Activated B cell treated with CpG ODN at 0.5 μM for 24 hours (primary cell): ENCODE measurements at places on chromosomes 16 and 17.

DNA sequence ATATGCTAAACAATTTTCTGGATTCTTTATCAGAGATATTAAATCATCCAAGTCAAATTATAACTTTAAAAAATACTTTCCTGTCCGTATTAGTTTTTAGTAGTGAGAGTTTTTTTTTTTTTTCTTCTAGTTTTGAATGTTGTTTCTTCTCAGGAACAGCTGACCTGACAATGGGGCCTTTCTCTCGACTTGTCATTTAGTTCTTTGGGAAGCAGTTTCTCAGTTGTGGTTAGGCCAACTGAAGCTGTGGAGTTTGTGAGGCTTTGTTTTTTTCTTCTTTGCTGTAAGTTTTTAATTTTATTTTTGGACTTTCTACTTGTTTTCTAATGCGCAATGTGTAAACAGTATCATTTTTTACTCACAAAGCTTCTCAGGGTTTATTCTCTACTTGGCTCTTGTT is 140.8 kb downstream of the FTO start:
- H3K4me3 ChIP-seq = no peak overlapping the region
- peaks cover 38% of the 10 kb centered on the region for H3K36me3 ChIP-seq
- H3K4me1 ChIP-seq = peaks cover 24% of the 10 kb centered on the region
- no peak overlapping the region for H3K27ac ChIP-seq

DNA sequence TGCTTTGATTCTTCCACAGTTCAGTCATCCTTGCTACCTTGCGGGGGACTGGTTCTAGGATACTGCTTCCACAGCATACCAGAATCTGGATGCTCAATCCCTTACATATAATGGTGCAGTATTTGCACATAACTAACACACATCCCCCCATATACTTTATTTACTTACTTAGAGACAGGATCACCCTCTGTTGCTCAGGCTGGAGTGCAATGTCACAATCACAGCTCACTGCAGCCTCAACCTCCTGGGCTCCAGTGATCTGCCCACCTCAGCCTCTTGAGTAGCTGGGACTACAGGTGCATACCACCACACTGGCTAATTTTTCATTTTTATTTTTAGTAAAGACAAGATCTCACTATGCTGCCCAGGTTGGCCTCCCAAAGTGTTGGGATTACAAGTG is 112.2 kb downstream of the GOSR1 start:
- H3K36me3 ChIP-seq = no peaks in the 10 kb centered on the region
- H3K27me3 ChIP-seq = no peaks in the 10 kb centered on the region
- no peak overlapping the region for H3K27ac ChIP-seq

DNA sequence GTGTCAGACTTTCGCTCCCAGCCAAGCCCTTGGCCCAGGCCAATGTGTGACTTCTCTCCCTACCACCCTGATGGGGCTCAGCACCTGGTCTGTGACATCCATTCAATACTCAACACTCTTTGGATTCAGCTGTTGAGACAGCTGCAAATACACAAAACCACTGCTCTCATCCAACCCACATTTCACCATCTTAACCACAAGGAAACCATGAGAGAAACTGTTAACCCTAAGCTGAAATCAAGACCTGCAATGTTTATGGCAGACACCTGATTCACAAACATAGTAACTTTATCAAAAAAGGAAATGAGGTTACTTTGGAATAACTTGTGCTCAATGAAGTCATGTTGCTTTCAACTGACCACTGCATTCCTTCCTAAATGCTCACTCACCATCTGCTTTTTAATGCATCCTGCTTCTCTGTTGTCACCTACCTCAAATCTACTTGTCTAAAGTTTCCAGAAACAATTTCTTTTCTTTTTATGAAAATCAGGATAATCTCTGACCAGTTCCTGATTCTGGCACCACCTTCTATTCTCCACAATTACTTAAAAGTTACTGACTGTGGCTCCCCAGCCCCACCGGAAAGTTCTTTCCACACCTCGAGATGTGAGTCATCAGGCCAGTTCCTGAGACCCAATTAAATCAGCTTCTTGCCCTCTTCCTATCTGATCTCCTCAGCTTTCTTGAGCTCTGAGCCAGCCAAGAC is 88.2 kb downstream of the NOG start:
- H3K4me3 ChIP-seq = no peak overlapping the region
- peaks cover 42% of the 10 kb centered on the region for H3K27me3 ChIP-seq
- H3K4me1 ChIP-seq = peaks cover 9% of the 10 kb centered on the region
- H3K27ac ChIP-seq = no peak overlapping the region
- H3K36me3 ChIP-seq = no peaks in the 10 kb centered on the region
- no peak for DNase-seq

GRCh38 chr17:72392056-72393010 is 271.5 kb downstream of the SOX9 start:
- DNase-seq = no peak
- H3K36me3 ChIP-seq = no peaks in the 10 kb centered on the region
- H3K4me3 ChIP-seq = no peak overlapping the region
- H3K27me3 ChIP-seq = no peaks in the 10 kb centered on the region
- peaks cover 4% of the 10 kb centered on the region for H3K4me1 ChIP-seq

- DNase-seq = no peak
- H3K4me1 ChIP-seq = peaks cover 3% of the 10 kb centered on the region
- no peak overlapping the region for H3K27ac ChIP-seq
- H3K36me3 ChIP-seq = no peaks in the 10 kb centered on the region
- no peak overlapping the region for H3K4me3 ChIP-seq
- no peaks in the 10 kb centered on the region for H3K27me3 ChIP-seq
Observed at GRCh38 chr17:75096082-75096625, 8.4 kb downstream of the SLC16A5 start.

GRCh38 chr17:45995627-45996270 is 3.3 kb upstream of the STH start:
- H3K27ac ChIP-seq = no peak overlapping the region
- H3K4me1 ChIP-seq = no peaks in the 10 kb centered on the region
- H3K27me3 ChIP-seq = no peaks in the 10 kb centered on the region
- no peaks in the 10 kb centered on the region for H3K36me3 ChIP-seq
- DNase-seq = no peak

DNA sequence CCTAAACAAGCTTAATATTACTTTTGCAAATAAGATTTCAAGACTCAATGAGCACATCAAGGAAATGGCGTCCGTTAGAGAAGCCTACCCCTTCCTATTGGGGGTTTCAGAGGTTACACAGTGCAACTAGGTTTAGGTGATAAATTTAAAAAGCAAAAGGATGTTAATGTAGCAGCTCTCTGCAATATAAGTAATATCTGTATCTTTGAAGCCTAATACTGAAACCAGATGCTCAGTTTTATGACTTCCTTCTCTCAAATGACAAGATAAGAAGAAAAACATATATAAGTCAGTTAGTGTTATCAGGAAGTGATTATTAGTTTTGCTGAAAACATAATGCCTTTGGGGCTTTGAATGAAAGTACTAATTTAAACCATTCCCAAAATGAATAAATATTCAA is 54.3 kb upstream of the MED13 start:
- peaks cover 7% of the 10 kb centered on the region for H3K4me1 ChIP-seq
- no peak overlapping the region for H3K27ac ChIP-seq
- no peak for DNase-seq
- H3K36me3 ChIP-seq = no peaks in the 10 kb centered on the region
- H3K4me3 ChIP-seq = no peak overlapping the region
- H3K27me3 ChIP-seq = peaks cover 6% of the 10 kb centered on the region

- no peaks in the 10 kb centered on the region for H3K4me1 ChIP-seq
- H3K27me3 ChIP-seq = no peaks in the 10 kb centered on the region
- H3K4me3 ChIP-seq = no peak overlapping the region
- DNase-seq = no peak
- H3K36me3 ChIP-seq = peaks cover 86% of the 10 kb centered on the region
Observed at GRCh38 chr17:19909139-19909538, 41.4 kb upstream of the ULK2 start.

- peaks cover 36% of the 10 kb centered on the region for H3K4me1 ChIP-seq
- H3K36me3 ChIP-seq = no peaks in the 10 kb centered on the region
- H3K27me3 ChIP-seq = peaks cover 1% of the 10 kb centered on the region
- DNase-seq = no peak
- H3K4me3 ChIP-seq = no peak overlapping the region
- no peak overlapping the region for H3K27ac ChIP-seq
Observed at GRCh38 chr17:63910096-63910495, 962 bp downstream of the CSHL1 start.

DNA sequence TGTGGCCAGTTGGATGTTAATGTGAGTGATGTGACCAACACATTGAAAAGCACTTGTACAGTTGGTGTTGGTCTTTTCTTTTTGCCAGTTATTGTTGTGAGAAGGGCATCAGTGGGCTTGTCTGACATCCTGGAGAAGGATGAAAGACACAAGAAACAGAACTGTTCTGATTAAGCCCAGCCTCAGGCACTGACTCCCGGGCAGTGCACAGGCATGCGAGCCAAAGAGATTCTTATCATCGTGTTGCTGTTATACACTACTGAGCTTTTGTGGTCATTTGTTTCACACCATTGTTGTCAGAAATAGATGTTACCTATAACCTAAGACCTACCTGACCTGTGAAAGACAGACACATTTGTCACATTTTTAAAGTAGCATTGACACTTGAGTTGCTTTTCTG is 236.8 kb upstream of the CA10 start:
- H3K36me3 ChIP-seq = no peaks in the 10 kb centered on the region
- H3K27me3 ChIP-seq = no peaks in the 10 kb centered on the region
- no peak for DNase-seq
- H3K27ac ChIP-seq = no peak overlapping the region
- H3K4me1 ChIP-seq = no peaks in the 10 kb centered on the region

GRCh38 chr16:84237994-84238750 is 1.6 kb downstream of the KCNG4 start:
- H3K4me3 ChIP-seq = no peak overlapping the region
- peaks cover 29% of the 10 kb centered on the region for H3K27me3 ChIP-seq
- no peak for DNase-seq
- H3K4me1 ChIP-seq = no peaks in the 10 kb centered on the region

DNA sequence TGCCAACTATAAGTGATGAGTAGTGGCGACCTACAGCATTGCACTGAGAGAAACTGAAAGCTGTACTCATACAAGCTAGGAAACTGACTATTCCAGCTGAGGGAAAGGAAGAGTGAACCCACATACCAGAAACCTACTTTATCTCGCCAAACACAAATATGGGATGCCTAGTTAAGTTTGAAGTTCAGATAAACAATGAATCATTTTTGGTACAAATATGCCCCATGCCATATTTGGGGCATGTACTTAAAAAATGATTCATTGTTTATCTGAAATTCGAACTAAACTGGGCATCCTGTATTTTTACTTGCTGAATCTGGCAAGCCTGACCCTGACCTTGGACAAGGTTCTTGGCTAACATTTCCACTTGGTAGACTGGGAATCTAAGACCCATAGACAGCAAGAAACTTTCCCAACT is 527.8 kb upstream of the PSMD7 start:
- H3K4me1 ChIP-seq = no peaks in the 10 kb centered on the region
- no peaks in the 10 kb centered on the region for H3K27me3 ChIP-seq
- H3K4me3 ChIP-seq = no peak overlapping the region
- no peaks in the 10 kb centered on the region for H3K36me3 ChIP-seq
- H3K27ac ChIP-seq = no peak overlapping the region

- H3K4me1 ChIP-seq = no peaks in the 10 kb centered on the region
- no peak within 1 kb of the TSS for H3K4me3 ChIP-seq
- no peak within 1 kb of the TSS for H3K27ac ChIP-seq
- H3K27me3 ChIP-seq = peaks cover 6% of the 10 kb centered on the region
- no peak for DNase-seq
Observed at GRCh38 chr16:4556112-4556511, at the start of gene C16orf96. TSS of gene C16orf96 (plus strand) at chr16:4556340. CDS start at chr16:4556490, 150 bp downstream.

DNA sequence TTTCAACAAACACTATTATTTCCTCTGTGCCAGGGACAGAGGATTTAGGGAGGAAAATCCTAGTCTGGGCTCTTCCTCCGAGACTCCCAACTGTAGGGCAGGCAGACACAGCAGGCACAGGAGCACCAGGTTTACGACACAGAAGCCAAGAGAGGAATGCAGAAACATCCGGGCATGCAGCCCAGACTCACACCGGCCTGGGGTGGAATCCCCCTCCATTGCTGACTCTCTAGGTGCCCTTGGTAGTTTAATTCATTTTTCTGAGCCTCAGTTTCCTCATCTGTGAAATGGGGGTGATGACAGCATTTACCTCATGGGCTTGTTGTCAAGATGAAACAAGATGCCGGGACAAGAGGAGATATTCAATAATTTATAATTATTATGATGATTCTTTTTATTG is 14.9 kb downstream of the CA4 start:
- no peak for DNase-seq
- peaks cover 16% of the 10 kb centered on the region for H3K27me3 ChIP-seq
- no peak overlapping the region for H3K27ac ChIP-seq
- no peaks in the 10 kb centered on the region for H3K36me3 ChIP-seq
- H3K4me3 ChIP-seq = no peak overlapping the region

GRCh38 chr16:89430436-89431157 is 59.8 kb downstream of the ANKRD11 start:
- no peaks in the 10 kb centered on the region for H3K27me3 ChIP-seq
- H3K4me1 ChIP-seq = peaks cover 37% of the 10 kb centered on the region
- peak overlapping the region; percentile 16 for H3K4me3 ChIP-seq
- peaks cover 19% of the 10 kb centered on the region for H3K36me3 ChIP-seq

DNA sequence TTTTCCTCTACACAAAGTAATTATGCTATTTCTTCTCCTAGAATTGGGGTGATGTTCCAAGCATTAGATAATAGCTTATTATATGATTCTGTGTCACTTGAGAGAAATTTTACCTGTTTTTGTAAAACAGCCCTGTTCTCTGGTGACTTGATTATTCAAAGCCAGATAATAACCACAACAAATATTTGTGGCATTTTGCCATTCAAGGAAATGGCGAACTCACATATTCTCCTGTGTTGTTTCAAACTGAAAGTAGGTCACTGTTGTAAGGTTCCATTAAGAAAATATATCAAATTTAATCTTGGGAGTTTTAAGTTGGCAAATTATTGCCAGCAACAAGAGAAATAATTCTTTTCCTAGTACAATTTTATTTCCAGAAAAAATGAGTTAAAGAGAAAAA is 124.8 kb downstream of the STXBP4 start:
- H3K36me3 ChIP-seq = no peaks in the 10 kb centered on the region
- no peaks in the 10 kb centered on the region for H3K27me3 ChIP-seq
- no peak overlapping the region for H3K27ac ChIP-seq
- no peak for DNase-seq
- H3K4me3 ChIP-seq = no peak overlapping the region

GRCh38 chr17:7561589-7562207 is at the start of gene SENP3:
TSS of gene SENP3 (plus strand) at chr17:7561919. CDS start at chr17:7563077, 1,158 bp downstream.
- DNase-seq = peak; percentile 92
- peak within 1 kb of the TSS; percentile 92 for H3K4me3 ChIP-seq
- peaks cover 54% of the 10 kb centered on the region for H3K4me1 ChIP-seq
- peak within 1 kb of the TSS; percentile 96 for H3K27ac ChIP-seq

- no peak overlapping the region for H3K4me3 ChIP-seq
- no peaks in the 10 kb centered on the region for H3K4me1 ChIP-seq
- H3K27ac ChIP-seq = no peak overlapping the region
- DNase-seq = no peak
- peaks cover 10% of the 10 kb centered on the region for H3K36me3 ChIP-seq
Observed at GRCh38 chr17:69254187-69254586, 25.6 kb upstream of the ABCA10 start.

- H3K4me3 ChIP-seq = no peak overlapping the region
- no peak overlapping the region for H3K27ac ChIP-seq
- peaks cover 5% of the 10 kb centered on the region for H3K27me3 ChIP-seq
Observed at GRCh38 chr16:3356118-3356517, 429 bp downstream of the OR2C1 start.

GRCh38 chr17:81191646-81192045 is 25.6 kb upstream of the AATK start:
- no peak overlapping the region for H3K4me3 ChIP-seq
- no peaks in the 10 kb centered on the region for H3K4me1 ChIP-seq
- no peak overlapping the region for H3K27ac ChIP-seq
- peaks cover 25% of the 10 kb centered on the region for H3K36me3 ChIP-seq

- peaks cover 2% of the 10 kb centered on the region for H3K27me3 ChIP-seq
- no peaks in the 10 kb centered on the region for H3K4me1 ChIP-seq
- no peak overlapping the region for H3K4me3 ChIP-seq
- no peaks in the 10 kb centered on the region for H3K36me3 ChIP-seq
- no peak overlapping the region for H3K27ac ChIP-seq
- DNase-seq = no peak
Observed at GRCh38 chr16:9497750-9498149, 406.3 kb downstream of the HAPSTR1 start.
